Right atrium auricular region (tissue), 2 donors: ENCODE measurements at places on chromosomes 7 and 10. TPM values are rescaled to one million over a fixed set of nuclear protein-coding genes. Genes with fewer than 3 reads are reported as not detected.

Gene XRCC2
- total RNA-seq, result 0.20 TPM

GRCh38 chr7:25851332-25852210 is 300.4 kb upstream of the NFE2L3 start:
- peak; percentile 90 for DNase-seq

DNA sequence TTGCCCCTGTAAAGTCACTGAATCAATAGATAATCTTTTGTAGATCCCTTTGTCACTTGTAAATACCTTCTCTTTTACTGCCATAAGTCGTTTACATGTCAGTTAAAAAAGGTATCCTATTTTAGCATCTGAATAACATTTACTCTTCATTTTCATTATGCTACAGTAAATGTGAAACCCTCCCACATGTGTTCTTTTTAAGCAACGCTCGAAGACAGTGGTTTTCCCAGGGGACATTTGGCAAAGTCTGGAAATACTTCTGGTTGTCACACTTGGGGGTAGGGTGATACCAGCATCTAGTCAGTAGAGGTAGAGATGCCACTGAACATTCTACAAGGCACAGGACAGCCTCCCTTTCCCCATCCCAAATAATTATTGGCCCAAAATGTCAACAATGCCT is 23.7 kb downstream of the ATAD1 start:
- no peak for DNase-seq

GRCh38 chr7:57404343-57404966 is 45.5 kb upstream of the ZNF716 start:
- DNase-seq, result peak; percentile 44

Gene TRIM73
- 0.55 TPM for total RNA-seq

DNA sequence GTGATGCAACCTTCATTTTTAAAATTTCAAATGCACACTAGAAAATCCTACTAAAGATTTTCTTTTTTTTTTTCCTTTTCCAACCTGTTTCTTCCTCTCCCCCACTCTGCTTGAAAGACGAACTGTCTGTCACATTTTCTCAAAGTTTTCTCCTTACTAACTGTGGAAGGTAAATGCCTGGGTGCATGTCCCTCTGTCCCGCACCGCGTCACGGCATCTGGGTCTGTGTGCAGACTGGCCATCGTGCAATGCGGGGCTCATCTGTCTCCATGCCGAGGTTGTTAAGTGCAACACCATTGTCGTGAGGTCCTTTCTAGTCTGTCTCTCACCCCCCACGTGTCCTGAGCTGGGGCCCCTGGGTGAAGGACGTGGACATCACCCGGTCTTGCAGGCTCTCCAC is 28.4 kb downstream of the PFKFB3 start:
- no peak for DNase-seq

Gene INHBA
- 22.2 TPM for total RNA-seq

Gene ICA1
- total RNA-seq, result 39.4 TPM

- no peak for DNase-seq
Measured at GRCh38 chr7:21948887-21949540, 3.3 kb upstream of the CDCA7L start.

DNA sequence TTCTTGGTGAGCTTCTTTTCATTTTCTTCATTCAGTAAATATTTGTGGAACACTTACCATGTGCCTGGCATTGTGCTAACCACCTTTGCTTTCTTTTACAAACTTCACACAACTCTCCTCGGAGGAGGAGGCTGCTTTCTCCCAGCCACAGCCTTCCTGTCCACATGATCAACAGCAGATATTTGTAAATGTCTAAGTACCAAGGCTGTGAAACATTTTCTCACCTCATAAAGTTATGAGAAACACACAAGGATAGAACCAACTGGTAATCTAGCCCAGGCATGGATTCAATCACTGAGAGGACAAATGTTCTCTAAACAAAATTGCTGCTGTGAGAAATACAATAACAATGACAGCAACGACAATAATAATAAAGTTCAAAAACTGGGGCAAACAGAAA is 3.9 kb downstream of the CTTNBP2 start:
- no peak for DNase-seq

DNA sequence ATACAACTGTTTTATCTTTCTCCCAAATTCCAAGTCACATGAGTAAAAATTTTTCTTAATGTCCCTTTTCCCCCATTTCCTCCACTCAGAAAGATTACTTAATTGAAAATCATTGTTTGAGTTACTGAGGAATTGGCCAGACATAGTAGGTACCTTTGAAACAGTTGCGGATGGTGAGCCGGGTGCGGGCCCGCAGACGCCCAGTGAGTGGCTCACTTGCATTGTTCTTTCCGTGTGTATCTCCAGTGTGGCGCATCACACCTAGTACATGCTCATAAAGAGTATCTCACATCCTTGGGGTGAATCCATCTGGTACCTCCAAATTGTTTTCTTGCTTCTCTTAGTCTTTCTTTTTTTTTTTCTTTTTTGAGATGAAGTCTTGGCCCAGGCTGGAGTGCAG is 14.3 kb downstream of the TRRAP start:
- DNase-seq, result no peak

Gene MPP7
- 8.9 TPM for total RNA-seq

DNA sequence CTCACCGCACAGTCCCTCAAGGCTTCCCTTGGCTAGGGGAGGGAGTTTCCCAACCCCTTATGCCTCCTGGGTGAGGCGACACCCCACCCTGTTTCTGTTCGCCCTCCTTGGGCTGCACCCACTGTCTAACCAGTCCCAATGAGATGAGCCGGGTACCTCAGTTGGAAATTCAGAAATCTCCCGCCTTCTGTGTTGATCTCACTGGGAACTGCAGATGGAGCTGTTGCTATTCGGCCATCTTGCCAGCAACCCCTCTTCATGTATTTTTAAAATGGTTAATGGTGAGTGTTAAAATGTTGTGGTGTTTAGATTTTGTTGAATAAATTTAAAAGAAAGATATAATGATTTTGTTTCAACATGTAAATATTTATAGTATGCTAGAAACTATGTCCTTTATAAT is 22.0 kb downstream of the UMAD1 start:
- no peak for DNase-seq

DNA sequence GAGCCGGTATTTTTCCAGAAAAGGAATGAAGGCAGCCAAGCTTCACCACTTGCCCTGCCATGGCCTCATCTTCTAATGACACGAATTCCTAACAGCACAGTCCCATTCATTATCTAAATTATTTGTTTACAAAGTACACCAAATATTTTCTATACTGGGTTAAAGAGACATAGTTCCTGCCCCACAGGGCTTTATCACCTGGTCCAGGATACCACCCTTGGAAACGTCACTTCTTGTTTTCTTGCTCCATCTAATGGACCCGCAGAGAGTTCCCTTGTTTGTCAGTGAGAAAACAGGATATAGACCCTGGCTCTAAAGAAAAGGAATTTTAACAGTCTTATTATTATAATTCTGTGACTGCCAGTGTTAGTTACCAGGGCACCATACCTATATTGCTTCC is 1165.4 kb downstream of the GATA3 start:
- DNase-seq, result no peak

- no peak for DNase-seq
Measured at GRCh38 chr7:80593869-80594586, 44.4 kb upstream of the CD36 start.

DNA sequence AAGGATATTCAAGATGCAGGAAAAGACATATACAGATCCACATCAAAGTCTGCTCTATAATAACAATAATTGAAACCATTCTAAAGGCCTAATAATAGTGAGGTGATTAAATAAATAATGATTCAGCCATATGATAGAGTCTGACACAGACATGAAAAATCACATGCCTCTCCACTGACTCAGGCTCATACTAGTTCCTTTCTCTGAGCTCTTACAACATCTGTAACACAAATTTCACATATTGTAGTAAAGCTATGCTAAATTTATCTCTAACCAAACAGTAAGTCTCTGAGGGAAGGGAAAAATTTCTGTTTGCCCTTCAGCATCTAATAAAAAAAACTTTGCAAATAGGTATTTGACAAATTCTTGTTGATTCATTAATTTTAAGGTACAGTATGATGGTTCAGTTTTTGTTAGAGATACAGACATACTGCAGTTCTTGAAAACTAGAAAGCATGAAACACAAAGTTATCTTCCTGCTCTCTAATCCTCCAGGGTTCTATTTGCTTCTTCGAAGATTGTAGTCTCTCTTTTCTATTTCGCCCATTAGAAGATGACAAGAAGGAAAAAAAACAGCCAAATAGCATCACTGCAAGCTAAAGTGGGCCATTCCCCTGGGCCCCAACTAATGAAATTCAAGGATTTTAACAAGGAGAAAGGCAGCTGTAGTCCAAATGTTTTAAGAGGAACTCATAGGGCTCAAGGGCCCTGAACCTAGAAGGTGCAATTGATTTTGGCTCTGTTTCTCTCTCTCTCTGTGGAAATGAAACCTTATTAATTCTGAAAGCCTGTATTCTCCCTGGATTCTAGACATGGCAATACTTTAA is 53.9 kb downstream of the CUBN start:
- no peak for DNase-seq

GRCh38 chr7:121595758-121596696 is 199.9 kb upstream of the FAM3C start:
- no peak for DNase-seq

- DNase-seq, result no peak
Measured at GRCh38 chr7:138032186-138032585, 30.3 kb upstream of the CREB3L2 start.

GRCh38 chr7:30920021-30920583 is 8.4 kb downstream of the AQP1 start:
- no peak for DNase-seq

Gene CDH23
- 3.9 TPM for total RNA-seq

- DNase-seq, result no peak
Measured at GRCh38 chr10:100019787-100020141, 10.0 kb upstream of the DNMBP start.

GRCh38 chr7:48360574-48360973 is 189.3 kb downstream of the ABCA13 start:
- DNase-seq, result no peak

DNA sequence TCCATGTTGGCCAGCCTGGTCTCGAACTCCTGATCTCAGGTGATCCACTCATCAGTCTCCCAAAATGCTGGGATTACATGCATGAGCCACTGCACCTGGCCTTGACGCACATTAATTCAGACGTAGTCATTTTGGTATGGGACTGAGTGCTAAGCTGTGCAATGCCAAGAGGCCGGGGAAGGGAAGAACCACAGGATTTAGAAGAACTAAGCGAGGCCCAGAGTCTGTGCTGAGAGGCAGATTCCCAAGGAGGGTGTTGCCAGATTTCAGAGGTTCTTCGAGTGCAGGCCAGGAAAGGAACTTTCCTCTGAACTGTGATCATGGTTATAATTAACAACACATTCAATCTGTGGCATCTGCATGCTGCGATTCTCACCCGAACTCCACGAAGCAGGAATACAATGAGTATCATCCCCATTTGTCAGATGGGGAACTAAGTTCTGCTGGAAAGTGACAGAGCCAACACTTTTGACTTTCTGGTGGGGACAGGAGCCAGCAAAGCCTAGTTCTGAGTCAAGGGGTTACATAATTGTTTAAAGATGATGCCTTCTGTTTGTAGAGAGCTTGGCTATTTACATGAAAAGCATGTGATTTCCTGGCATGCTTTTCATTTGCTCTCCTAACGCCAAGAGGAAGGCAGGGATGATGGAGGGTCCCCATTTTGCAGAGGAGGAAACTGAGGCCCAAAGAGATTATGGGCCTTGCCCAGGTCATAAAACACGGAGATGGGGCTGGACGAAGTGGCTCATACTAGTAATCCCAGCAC is 6.2 kb upstream of the ZAN start:
- no peak for DNase-seq

Gene RSBN1L
- 7.5 TPM for total RNA-seq

DNA sequence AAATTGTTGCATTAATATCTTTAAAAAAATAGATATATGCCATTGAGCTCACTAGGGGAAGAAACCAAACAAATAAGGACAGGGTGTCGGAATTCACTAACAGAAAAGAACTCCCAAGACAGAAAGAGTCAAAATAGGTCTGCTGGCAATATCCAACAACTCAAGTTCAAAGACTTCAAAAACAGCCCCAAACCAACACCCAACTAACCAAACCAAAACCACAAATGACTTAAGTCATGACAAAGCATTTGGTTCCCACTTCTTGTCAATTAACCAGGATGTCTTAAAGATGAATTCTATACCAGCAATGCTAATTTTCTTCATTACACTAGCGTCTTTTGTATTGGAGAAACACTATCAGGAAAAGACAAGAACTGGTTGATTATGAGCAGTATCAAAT is 249.0 kb upstream of the PLXNA4 start:
- DNase-seq, result no peak

Gene SPDYE2
- not detected for total RNA-seq

DNA sequence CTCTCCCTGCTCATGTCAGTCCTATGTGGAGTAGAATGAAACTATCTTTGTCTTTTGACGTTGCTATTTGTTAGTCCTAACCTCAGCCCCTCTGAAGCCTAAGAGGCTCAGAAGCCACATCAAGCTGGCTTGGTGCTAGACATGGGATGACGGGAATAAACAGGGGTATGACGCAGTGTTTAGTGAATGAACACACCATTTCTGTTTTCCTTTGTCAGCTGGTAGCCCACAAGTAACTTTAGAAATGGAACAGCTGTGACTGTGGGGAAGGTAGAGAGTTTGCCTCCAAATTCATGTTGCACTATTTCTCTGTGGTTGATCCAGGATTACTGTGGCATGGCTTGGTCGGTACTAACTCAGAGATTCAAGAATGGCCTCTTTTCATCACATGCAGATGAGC is 31.3 kb downstream of the COX15 start:
- no peak for DNase-seq

GRCh38 chr7:114922652-114923402 is 933 bp downstream of the MDFIC start:
- DNase-seq, result peak; percentile 71

- peak; percentile 46 for DNase-seq
Measured at GRCh38 chr10:133420579-133420978, 3.8 kb downstream of the SPRN start.

GRCh38 chr7:131543298-131543697 is 13.1 kb downstream of the PODXL start:
- DNase-seq, result no peak

Gene CUZD1
- 0.31 TPM for total RNA-seq

DNA sequence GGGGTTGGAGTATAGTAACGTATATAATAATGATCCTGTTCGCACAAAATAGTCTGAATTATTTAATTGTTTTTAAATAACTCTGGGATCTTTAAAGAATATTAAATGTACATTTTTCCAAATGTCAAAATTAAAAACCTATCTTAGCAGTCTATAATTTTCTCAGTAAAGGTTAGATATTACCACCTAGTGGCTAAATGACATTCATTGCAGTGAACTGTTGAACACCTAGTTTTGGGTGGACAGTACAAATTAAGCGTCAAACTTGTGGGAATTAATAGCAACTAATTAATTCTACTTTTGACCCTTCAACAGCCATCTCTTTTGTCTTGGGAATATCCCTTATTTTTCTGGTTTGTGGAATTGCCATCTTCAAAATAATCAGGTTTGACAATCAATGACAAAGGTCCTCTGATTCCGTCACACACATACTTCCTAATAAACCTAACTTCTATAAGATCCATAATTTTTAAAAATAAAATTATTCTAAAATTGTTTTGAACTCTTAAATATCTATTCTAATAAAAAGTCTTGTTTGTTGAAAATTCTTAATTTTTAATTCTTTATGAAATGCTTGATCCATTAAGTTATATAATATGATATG is 165.7 kb downstream of the SEMA3D start:
- no peak for DNase-seq
